Iris pigment epithelial cell (primary cell): ENCODE measurements at places on chromosomes 1 and 21.

DNA sequence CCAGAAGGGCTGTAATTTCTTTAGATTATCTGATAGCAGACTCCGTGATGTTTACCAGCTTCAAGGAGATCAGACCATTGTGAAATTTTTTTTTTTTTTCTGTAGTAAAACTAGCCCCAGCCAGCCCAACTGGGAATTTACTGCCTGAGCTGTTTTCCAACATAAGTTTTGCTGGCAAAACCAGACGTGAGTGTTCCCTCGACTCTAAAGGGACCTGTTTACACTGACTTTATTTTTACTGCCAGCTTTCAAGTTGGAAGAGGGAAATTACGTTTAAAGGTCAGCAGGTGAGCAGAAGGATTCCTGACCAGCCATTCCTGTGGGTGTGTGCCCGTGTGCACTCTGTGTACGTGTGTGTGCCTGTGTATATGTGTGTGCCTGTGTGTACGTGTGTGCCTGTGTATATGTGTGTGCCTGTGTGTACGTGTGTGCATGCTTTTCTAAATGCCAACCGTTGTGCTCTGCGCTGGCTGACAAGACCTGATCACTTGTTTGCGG is 374 bp downstream of the MAB21L3 start:
- no peak for DNase-seq

- DNase-seq = no peak
Measured at GRCh38 chr1:170863621-170864020, 71.7 kb upstream of the MROH9 start.

- DNase-seq = no peak
Measured at GRCh38 chr1:245256528-245256927, 101.7 kb downstream of the KIF26B start.

GRCh38 chr1:61808968-61809367 is 66.7 kb downstream of the PATJ start:
- DNase-seq = peak; percentile 10

- peak; percentile 67 for DNase-seq
Measured at GRCh38 chr21:31604591-31605190, 54.8 kb upstream of the SOD1 start.

- no peak for DNase-seq
Measured at GRCh38 chr1:244092964-244093638, 42.0 kb downstream of the ZBTB18 start.

GRCh38 chr1:85328713-85329397 is 52.4 kb upstream of the BCL10 start:
- DNase-seq = peak; percentile 99

DNA sequence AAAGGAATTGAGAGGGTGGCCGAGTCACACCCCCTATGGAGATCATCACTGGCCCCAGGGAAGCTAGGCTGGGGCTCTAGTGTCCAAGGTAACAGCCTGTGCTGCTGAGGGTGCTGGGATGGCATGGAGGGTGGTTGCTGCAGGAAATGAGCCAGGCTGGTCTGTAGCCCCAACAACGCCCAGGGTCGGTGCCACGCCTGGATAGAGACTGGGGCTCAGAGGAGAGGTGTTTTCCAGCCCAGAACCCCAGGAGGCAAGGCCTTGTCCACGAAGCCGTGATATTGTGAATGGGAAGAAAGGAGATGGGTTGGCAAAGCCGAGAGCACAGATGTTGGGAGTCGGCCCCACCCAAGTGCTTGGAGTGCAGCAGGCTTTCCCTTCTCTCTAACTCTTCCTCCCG is 68.9 kb upstream of the ACTRT2 start:
- no peak for DNase-seq

GRCh38 chr21:34274001-34274400 is 89.8 kb upstream of the KCNE2 start:
- DNase-seq = peak; percentile 26
